ENCODE measurements at places on chromosomes 1 and 21.

DNA sequence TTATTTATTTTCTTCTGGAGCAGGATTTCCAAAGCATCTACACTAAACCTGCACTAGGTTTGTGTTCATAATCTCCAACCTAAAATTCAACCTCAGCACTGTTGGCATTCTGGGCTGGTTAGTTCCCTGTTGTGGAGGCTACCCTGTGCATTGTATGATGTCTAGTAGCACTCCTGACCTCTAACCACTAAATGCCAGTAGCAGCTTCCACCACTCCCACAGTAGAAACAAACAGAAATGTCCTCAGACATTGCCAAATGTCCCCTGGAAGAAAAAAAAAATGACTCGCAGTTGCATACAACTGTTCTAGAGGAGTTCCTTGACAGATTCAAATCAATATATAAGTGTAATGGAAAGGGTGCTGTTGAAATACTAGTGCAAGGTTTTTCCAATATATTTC is 18.9 kb downstream of the GRIK1 start:
- DNase-seq: no peak

- no peak for DNase-seq
Measured at GRCh38 chr1:19000065-19000464, 43.6 kb upstream of the IFFO2 start.

DNA sequence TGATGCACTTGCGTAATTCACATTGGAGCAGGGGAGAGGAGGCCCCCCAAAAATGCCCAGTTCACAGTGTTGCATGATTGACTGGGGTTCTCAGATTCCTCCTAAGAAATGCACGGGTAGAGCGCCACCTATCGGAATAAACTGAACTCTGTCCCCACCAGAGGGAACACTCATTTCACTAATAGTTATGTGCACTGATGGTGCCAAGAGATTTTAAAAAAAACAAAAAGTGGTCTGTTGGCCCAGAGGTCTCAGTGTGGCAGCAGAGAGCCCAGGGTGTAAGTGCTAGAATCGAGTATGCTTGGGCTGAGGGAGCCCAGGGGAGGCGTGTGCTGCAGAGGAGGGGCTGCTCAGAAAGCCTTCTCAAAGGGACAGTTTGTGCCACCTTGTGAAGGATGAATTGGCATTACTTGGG is 6.9 kb downstream of the PINK1 start:
- peak; percentile 57 for DNase-seq

DNA sequence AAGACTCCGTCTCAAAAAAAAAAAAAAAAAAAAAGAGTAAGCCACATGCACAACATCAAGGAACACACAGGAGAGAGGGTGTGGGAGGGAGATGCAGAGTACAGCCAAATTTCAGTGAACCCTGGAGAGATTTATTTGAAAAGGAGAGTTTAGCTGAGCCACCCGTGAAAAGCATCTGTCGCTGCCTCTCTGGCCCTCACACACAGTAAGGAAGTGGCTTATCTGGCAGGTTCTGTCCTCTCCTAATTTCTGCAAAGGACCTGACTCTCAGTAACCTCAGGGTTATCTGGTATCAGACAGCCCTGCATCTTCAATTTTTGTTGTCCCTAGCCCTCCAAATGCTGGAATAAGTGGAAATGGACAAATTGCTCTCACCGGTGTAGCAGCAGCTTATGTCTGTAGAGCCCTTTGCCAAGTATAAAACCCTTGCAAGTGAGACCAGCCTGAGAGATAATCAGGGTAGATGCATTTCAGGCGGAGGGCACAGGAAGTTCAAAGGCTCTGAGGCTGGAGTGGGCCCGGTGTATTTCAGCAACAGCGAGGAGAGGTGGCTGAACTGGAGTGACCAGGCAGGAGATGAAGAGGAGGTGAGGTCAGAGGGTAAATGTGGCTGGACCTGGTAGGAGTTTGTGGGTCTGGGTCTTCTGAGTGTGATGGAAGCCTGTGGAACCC is 16.7 kb upstream of the IL10RB start:
- DNase-seq: no peak

GRCh38 chr21:40200126-40200525 is 332.9 kb downstream of the PCP4 start:
- DNase-seq: no peak

DNA sequence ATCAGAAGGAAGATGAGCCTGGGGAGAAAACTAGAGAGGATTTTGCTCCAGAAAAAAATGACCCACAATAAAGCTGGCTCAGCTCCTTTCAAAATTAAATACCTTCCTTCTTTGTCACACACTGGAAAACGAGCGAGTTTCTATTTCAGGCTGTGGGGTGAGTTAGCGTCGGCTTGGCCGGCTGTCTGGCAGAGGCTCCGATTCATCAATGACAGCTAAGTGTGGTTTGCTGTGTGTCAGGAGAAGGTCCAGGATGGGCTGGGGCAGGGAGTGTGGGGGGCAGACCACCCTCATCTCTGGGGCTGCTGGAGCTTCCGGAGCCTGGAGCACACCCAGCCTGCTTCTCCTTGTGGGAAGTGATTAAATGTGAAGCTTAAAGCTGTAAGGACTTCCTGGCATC is 120.2 kb downstream of the ETS2 start:
- no peak for DNase-seq

- DNase-seq: peak; percentile 47
Measured at GRCh38 chr21:38159355-38159754, 97.4 kb upstream of the KCNJ15 start.

DNA sequence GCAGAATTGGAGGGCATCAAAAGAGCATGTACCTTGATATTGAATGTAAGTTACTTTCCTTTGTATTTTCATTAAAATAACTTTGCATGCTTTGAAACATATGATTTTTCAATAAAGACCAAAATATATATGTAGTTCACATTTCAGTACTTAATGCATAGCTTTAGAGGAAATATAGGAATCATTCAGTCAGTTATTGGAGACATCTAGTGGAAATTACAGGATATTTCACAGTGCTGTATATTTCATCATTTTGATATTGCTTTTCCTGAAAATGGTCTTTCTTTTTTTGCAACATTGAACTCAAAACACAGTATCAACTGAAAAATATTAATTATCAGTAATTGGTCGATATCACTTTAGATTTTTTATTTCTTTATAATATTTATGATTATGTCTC is 375.8 kb downstream of the NCAM2 start:
- DNase-seq: no peak
